ENCODE measurements at places on chromosomes 6 and 20. TPM values are rescaled to one million over a fixed set of nuclear protein-coding genes. Genes with fewer than 3 reads are reported as not detected.

- DNase-seq: no peak
Measured at GRCh38 chr6:158758451-158758860, 60.7 kb downstream of the EZR start.

GRCh38 chr20:58538752-58539151 lies 23.6 kb upstream of the APCDD1L start:
- DNase-seq: no peak

The CCM2L gene
- 8.5 TPM for total RNA-seq

GRCh38 chr20:62236766-62237513 lies 1.4 kb upstream of the OSBPL2 start:
- no peak for DNase-seq

DNA sequence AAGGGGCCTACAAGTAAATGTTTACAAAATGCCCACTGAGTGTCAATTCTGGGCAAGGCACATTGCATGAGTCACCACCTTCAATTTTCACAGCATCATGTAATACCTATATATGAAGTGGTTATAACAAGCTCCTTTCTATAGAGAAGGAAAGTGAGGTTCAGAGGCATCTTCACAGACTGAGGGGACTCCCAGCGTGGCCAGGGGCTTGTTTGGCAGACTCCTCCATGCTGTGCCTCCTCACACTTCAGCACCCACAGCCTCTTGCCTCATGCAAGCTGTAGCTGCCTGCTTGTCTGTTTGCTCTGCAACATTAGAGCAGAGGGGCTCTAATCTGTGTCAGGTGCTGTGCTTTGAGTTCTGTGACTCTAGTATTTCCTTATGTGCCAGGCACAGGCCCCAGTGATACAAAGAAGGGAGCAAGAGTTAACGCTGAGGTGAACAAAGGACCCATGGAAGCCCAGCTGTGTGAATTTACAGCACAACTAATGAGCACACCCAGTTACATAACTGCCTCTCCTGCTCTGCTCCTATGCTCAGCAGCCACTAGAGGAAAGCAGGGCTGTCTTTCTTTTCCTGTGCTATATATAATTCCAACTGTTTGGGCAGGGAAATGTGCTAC lies 72.3 kb downstream of the ZHX3 start:
- no peak for DNase-seq

- DNase-seq: no peak
Measured at GRCh38 chr6:37209461-37210205, 39.7 kb downstream of the PIM1 start.

DNA sequence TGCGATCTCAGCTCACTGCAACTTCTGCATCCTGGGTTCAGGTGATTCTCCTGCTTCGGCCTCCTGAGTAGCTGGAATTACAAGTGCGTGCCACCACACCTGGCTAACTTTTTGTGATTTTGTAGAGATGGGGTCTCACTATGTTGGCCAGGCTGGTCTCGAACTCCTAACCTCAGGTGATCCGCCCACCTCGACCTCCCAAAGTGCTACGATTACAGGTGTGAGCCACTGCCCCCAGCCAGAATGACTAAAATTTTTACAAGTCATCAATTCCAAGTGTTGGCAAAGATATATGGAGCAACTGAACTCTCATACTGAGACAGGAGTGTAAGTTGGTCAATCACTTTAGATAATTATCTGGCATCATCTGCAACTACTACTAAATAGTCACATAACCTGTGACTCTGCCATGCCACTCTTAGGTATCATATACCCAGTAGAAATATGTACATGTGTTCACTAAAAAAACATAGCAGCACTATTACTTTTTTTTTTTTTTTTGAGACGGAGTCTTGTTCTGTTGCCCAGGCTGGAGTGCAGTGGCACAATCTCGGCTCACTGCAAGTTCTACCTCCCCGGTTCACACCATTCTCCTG lies 3.0 kb downstream of the EIF6 start:
- no peak for DNase-seq

DNA sequence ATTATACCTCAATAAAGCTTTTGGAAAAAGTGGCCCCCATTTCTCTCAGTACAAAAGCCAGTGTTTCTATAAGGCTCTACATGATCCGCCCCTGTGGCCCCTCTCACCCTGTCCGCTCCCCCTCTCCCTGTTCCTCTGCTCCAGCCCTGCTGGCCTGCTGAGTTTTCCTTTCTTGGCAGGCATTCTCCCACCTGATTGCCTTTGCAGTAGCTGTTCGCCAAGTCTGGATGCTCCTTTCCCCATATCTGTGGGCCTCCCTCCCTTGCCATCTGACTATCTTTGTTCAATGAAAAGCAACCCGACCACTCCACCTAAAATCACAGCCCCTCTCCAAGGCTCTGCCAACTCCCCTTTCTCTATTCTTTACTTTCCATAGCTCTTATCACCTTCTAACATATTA lies 33.2 kb downstream of the CDH22 start:
- no peak for DNase-seq

GRCh38 chr6:148413321-148414091 lies 70.9 kb downstream of the SASH1 start:
- DNase-seq: no peak

The RNF182 gene
- total RNA-seq: not detected

- no peak for DNase-seq
Measured at GRCh38 chr20:45935416-45936046, 1.0 kb downstream of the PCIF1 start.

The PHACTR3 gene
- total RNA-seq: 10.0 TPM

The PBOV1 gene
- not detected for total RNA-seq
